ENCODE measurements at places on chromosomes 5 and 9. TPM values are rescaled to one million over a fixed set of nuclear protein-coding genes. Genes with fewer than 3 reads are reported as not detected.

Gene GRXCR2
- total RNA-seq = not detected

Gene OLFML2A
- total RNA-seq = 7.7 TPM

Gene KCNT1
- not detected for total RNA-seq

Gene PCDHA11
- total RNA-seq = 4.9 TPM

Gene HRCT1
- 7.3 TPM for total RNA-seq

Gene TAF11L10
- total RNA-seq = not detected

Gene ATOX1
- 164 TPM for total RNA-seq

Gene PRUNE2
- total RNA-seq = 0.38 TPM

Gene BBLN
- total RNA-seq = 168 TPM

Gene CCDC171
- total RNA-seq = 2.9 TPM

Gene C6
- not detected for total RNA-seq

Gene C7
- total RNA-seq = not detected

Gene TUSC1
- 24.5 TPM for total RNA-seq

Gene CDKN2B-AS1
- total RNA-seq = not detected

Gene LCN15
- total RNA-seq = not detected

Gene KIAA0825
- 0.45 TPM for total RNA-seq

Gene SLC24A2
- 1.1 TPM for total RNA-seq

Gene PTRH1
- 34.8 TPM for total RNA-seq

Gene SIT1
- total RNA-seq = not detected

Gene HEMGN
- not detected for total RNA-seq

Gene SHC3
- 0.03 TPM for total RNA-seq

Gene SH3RF2
- total RNA-seq = 0.58 TPM

Gene PCAT7
- total RNA-seq = 9.9 TPM

Gene MAPKAP1
- total RNA-seq = 104 TPM

Gene POU4F3
- 0.57 TPM for total RNA-seq

Gene TUT7
- 15.8 TPM for total RNA-seq

Gene CATSPER3
- not detected for total RNA-seq

Gene SURF2
- total RNA-seq = 88.1 TPM

Gene DIPK1B
- 12.7 TPM for total RNA-seq

Gene CDX1
- not detected for total RNA-seq

Gene APBA1
- total RNA-seq = not detected

Gene CDC23
- 23.9 TPM for total RNA-seq

Gene LRRC19
- total RNA-seq = not detected

Gene ACOT12
- total RNA-seq = not detected

Gene SLC36A3
- total RNA-seq = not detected

Gene SAXO1
- total RNA-seq = not detected

Gene ATP6V1G1
- 143 TPM for total RNA-seq

Gene DAPK1
- 2.1 TPM for total RNA-seq

Gene PLAC8L1
- total RNA-seq = 0.34 TPM

Gene NANS
- 128 TPM for total RNA-seq

Gene IL4
- total RNA-seq = not detected

Gene ZCCHC10
- 9.5 TPM for total RNA-seq

Gene RCL1
- total RNA-seq = 37.3 TPM

Gene DMRT3
- not detected for total RNA-seq

Gene IL9
- total RNA-seq = not detected

Gene BRIX1
- 125 TPM for total RNA-seq
